Activated CD4-positive, CD25-positive, alpha-beta regulatory T cell treated with anti-CD3 and anti-CD28 coated beads, Interleukin-2, amount 50 U/mL, for 16 hours (primary cell): ENCODE measurements at places on chromosomes 11 and 22.

- DNase-seq = no peak
These were observed 510 bp downstream of the PPME1 start for GRCh38 chr11:74171630-74171968.

GRCh38 chr22:42317691-42318547 is 47.5 kb upstream of the TCF20 start:
- no peak for DNase-seq

GRCh38 chr22:24580276-24580675 is 12.6 kb downstream of the LRRC75B start:
- no peak for DNase-seq

DNA sequence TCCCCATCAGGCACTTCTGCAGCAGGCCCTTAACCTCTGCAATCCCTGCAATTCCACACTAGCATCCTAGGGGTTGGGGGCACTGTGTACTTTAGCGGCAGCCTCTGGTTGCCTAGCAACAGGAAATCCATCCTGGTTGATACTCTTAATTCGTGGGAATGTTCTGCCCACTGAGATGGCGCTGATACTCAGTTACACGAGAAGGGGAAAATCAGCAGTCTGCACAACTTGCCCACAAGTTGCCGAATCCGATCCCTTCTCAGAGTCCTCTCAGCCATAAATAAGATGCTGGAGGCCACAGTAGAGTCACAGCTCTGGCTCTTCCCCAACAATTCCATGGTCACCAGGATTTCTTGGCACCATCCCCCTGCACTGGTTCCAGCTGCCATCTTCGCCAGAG is 57.6 kb upstream of the CRYBB3 start:
- DNase-seq = no peak

GRCh38 chr11:78587446-78587845 is 12.8 kb upstream of the NARS2 start:
- no peak for DNase-seq

GRCh38 chr11:62245271-62245753 is 3.3 kb downstream of the SCGB1D2 start:
- DNase-seq = no peak

DNA sequence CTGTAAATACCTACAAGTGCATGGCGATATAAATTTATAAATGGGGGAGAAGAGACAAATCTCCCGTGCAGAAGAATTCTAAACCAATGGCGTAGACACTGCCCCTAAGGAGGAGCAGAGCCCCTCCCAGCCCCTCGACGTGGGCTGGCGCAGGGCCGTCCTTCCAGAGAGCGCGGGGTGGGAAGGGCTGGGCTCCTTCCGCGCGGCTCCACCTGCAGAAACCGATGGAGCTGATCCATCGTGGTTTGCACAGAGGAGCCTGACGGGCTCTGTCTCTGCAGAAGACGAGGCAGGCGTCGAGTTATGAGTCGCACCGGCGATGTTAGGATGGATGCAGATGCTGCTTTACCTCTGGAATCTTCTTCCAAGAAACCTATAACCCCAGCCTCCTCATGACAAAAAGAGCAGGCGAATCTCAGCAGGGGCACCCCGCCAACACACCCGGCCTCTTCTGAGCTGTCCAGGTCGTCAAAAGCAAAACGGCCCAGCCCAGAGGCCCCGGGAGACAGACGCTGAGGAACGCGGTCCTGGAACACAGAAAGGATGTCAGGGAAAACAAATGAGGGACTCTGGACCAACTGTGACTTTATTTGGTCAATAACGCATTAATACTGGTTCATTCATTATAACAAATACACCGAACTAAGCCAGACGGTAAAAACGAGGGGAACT is 11.0 kb upstream of the B4GALNT4 start:
- DNase-seq = no peak

GRCh38 chr22:39530116-39530515 is 2.4 kb downstream of the RPS19BP1 start:
- DNase-seq = no peak

GRCh38 chr11:2269601-2270321 is 627 bp downstream of the ASCL2 start:
- no peak for DNase-seq

- DNase-seq = no peak
These were observed 17.3 kb upstream of the CD82 start for GRCh38 chr11:44548032-44548695.
